ENCODE measurements at places on chromosomes 7 and 10.

DNA sequence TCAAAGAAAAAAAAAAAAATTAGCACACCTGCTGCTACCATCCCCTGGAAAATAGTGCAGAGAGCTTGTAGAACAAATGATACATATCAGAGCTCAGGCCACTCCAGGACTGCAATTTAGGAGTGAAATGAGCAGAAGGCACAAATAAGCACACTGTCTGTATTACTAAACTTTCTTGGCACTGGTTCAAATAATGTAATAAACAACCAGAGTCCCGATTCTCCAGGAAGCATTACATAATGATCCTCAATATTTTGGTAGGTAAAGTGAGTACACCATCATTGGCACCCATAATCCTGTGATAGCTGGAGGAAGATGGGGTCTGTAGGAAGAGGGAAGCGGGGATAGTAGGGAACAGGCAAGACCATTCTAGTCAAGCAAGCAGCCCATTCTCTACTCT lies 74.3 kb downstream of the SVOPL start:
- no peak for DNase-seq

GRCh38 chr7:2528481-2529095 lies 9.0 kb downstream of the LFNG start:
- no peak for DNase-seq

GRCh38 chr7:67637023-67637358 lies 640.4 kb downstream of the TYW1 start:
- no peak for DNase-seq

GRCh38 chr10:79282388-79282787 lies 64.9 kb upstream of the PPIF start:
- DNase-seq = no peak

GRCh38 chr7:129780974-129781927 lies 169.7 kb downstream of the NRF1 start:
- DNase-seq = no peak

GRCh38 chr7:17083392-17084165 lies 201.8 kb upstream of the AGR3 start:
- DNase-seq = no peak

DNA sequence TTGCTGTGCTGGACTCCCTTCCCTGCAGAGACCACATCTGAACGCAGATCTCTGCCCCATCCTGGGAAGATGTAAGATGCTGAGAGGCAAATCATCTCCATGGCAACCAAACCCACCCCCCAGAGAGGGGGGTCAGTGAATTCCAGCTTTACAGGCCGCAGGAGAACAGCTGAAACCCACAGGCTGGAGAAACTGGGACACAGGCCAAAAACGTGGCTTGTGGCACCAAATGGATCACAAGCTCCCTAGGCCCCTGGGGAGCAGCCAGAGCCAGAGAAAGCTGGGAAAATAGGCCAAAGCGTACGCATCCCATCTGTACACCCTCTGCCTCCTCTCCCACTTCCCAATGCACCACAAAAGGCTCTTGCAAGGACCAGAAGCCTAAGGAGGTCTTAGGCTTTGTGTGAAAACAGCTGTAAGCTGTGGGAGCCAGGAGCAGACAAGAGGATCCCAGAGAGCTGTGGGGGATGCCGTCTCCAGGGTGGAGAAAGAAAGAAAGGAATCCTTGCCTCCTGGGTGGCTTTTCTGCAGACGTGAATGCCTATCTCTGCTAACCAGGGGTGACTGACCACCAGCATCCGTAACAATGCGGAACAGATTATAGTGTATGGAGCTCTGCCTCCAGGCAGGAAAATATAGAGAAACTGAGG lies 59.5 kb downstream of the TMEM130 start:
- DNase-seq = no peak

- no peak for DNase-seq
Observed at GRCh38 chr10:63266391-63267316, 133.5 kb downstream of the NRBF2 start.

GRCh38 chr7:78402096-78402495 lies 603.5 kb downstream of the PHTF2 start:
- DNase-seq = no peak

DNA sequence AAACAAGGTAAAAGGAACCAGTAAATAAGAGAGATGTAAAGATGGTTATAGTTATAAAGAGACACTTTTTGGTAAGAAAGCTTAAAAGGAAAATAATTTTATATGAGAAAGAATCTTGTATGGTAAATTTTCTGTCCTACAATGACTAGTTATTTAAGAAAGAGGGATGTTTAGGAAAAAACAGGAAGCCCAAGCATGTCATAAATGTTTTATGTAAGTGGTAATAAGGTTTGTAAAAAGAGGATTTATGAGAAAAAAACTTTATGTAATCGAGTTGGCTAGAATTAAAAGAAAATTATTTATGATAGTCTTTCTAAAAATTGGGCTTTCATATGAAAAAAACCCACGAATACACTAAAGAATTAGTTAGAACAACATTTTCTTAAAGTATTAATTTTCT lies 34.2 kb upstream of the CREB3L2 start:
- no peak for DNase-seq

All from stimulated activated CD4-positive, alpha-beta T cell treated with anti-CD3 and anti-CD28 coated beads, Interleukin-15, amount 100 ng/mL, for 1 hour (primary cell).